ENCODE measurements at places on chromosomes 11 and 22.

DNA sequence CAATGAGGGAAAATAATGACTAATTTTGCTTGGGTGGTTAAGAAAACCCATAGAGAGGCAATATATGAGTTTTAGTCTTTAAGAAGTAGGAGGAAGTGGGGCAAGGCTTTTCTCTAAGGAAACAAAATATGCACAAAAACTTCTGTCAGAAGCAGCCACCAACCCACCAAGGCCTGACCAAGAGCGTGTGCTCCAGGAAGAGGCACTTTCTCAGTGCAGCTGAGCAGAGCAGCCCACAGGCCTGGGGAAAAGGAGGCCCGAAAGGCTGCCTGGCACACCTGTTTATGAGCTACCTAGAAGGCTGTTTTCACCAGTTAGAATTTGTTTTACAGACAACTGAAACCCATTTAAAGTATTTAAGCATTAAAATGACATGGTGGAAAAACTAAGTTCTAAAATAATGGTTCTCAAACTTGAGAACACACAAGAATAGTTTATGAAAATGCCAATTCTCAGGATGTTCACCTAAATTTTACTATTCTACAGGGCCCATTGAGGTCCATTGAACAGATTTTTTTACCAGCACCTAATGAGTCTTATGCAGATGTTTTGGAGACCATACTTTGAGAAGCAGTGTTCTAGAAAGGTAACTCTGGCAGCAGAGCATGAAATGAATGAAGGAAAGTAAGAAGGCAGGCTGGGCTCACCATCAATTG is 160.5 kb upstream of the DDI1 start:
- DNase-seq = no peak

GRCh38 chr22:45420539-45420938 is 7.0 kb downstream of the RIBC2 start:
- no peak for DNase-seq

DNA sequence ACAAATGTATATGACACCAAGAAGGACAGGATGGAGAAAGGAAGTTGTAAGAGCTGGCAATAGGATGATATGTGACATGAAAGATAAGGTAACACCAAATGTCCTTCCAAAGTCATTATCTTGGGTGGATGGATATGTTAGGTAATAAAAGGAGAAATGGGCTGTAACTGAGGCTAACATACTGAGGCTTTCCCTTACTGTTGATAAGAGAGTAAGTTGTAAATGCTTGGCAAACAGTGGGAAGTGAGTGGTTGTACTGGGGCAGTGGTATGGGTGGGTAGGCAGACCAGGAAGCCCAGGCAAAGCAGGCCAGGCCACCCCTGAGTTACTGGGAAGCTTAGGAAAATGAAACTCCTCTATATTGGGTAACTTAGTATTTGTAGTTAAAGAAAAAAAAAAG is 73.7 kb downstream of the ARHGAP42 start:
- no peak for DNase-seq

DNA sequence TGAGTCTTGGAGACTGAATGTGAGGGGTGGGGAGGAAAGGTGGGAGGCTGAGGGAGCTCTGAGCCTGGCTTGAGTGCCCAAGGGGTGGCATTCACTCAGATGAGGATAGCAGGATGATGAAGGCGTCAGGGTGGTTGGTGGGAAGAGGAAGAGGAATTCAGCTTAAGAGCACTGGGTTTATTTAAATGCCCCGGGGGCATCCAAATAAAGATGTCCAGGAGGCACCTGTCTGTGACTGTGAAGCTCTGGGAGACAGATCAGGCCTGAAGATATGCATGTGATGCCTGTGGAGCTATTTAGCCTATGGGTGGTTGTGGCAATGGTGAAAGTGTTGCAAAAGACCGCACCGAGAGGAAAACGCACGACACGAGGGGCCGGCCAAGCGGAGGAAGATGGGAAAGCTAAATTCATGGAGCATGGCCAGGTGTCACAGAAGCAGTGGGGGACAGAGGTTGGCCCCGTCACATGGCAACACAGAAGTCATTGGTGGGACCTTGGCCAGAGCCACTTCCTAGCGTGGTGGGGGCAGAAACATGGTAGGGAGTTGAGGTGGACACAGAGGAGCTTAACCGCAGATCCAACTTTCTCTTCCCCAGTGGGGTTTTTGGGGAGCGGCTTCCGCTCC is 15.5 kb downstream of the SLC37A2 start:
- no peak for DNase-seq

- DNase-seq = no peak
Observed at GRCh38 chr11:13669544-13670488, 1.3 kb downstream of the FAR1 start.

DNA sequence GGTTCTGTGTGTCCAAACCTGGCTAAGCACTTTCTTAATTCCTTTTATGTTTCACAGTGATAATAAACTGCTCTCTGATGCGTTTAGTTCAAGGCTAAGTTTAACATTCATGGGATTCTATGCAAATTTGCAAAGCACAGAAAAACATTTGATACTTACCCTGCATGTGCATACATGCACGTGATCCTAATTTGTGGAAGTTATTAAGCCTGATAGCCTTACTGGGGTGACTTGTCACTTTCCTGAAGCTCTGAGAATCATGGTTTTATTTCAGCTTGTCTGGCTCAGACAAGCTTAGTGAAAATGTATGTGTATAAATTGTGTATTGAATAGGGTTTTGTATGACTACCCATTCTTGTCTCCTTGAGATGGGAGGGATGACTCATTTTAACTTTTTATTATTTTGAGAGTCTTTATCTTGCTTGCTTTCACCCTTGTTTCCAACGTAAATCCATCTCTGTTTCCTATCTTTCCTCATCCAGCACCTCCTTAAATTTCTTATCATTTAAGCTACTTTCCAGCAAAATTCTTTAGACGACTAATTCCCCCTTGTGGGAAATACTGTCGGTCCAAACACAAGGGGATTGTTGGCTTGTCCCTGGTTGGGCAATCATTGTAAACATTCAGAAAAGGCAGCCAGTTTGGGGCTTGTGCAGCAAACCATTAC is 167.1 kb downstream of the C11orf91 start:
- DNase-seq = no peak

GRCh38 chr11:7651700-7652099 is 21.6 kb downstream of the CYB5R2 start:
- DNase-seq = no peak
